H1 (cell line): ENCODE measurements at places on chromosomes 1 and 21. TPM values are rescaled to one million over a fixed set of nuclear protein-coding genes. Genes with fewer than 3 reads are reported as not detected.

The PIK3R3 gene
- 13.5 and 13.6 TPM in 2 replicates for total RNA-seq

The LCE1F gene
- total RNA-seq = not detected in 2 replicates

The MSH4 gene
- total RNA-seq = 0.22 and 0.25 TPM in 2 replicates

The FALEC gene
- total RNA-seq = 1.1 TPM in 1 of 2 replicates, not detected in the other

The SPSB1 gene
- 4.0 and 5.3 TPM in 2 replicates for total RNA-seq

The CADM3 gene
- 8.3 and 8.9 TPM in 2 replicates for total RNA-seq

The HHIPL2 gene
- total RNA-seq = not detected in 2 replicates

The ORC1 gene
- 49.0 and 49.7 TPM in 2 replicates for total RNA-seq

The SPRR2A gene
- not detected in 2 replicates for total RNA-seq

The LPAR3 gene
- total RNA-seq = 25.4 and 26.8 TPM in 2 replicates

The PGLYRP4 gene
- total RNA-seq = not detected in 2 replicates

The TMIGD3 gene
- not detected in 2 replicates for total RNA-seq

DNA sequence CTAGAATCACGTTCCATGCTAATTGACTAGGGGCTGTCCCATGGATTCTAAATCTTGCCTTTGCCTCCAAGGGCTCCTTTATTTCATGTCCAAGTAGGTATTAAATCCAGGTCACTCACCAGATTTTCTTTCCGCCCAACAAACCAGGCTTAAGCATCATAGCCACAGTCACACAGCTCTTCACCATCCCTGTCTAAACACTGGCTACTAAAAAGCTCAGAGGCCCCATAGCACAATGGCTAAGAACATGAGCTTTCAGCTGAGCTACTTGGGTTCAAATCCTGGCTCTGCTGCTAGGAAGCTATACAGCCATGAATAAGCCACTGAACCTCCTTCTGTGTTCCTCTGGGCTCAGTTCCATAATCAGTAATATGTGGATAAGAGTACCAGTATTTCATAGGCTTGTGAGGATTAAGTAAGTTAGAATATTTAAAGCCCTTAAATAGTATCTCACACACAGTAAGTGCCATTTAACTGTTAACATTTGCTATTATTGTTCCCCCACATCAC is 277.2 kb upstream of the GJB5 start:
- H3K4me3 ChIP-seq = no peak overlapping the region
- no peaks in the 10 kb centered on the region for H3K4me1 ChIP-seq
- peak; percentile 13 for DNase-seq
- H3K27ac ChIP-seq = no peak overlapping the region

- no peak overlapping the region for H3K4me3 ChIP-seq
- H3K36me3 ChIP-seq = peaks cover 15% of the 10 kb centered on the region; the same call in 1 of the 2 replicates
- no peak overlapping the region for H3K27ac ChIP-seq
- no peaks in the 10 kb centered on the region for H3K4me1 ChIP-seq
- no peaks in the 10 kb centered on the region for H3K27me3 ChIP-seq
Observed at GRCh38 chr21:37230632-37231248, 36.4 kb downstream of the VPS26C start.

- H3K27ac ChIP-seq = no peak overlapping the region
- H3K27me3 ChIP-seq = no peaks in the 10 kb centered on the region
- H3K36me3 ChIP-seq = no peaks in the 10 kb centered on the region
- peaks cover 5% of the 10 kb centered on the region for H3K4me1 ChIP-seq
- DNase-seq = no peak
Observed at GRCh38 chr21:34550182-34550799, 38.3 kb upstream of the KCNE1 start.

DNA sequence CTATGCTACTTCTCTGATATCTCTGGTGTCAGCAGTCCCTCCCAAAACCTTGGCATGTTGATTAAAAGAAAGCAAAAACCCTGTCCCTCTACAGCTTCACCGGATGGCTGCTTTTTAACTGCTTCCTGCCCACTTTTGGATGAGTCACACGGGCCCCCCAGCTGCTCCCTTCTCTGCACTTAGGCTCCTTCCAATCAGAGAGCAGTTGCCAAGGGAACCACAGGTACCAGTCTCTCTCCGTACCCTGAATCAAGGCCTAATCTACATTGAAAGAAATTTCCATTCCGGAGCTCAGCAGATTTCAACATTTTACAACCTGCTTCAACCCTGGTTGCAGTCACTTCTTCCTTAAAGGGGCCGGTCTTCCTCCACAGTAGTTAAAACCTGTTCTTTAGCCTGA is 70.6 kb upstream of the GJB5 start:
- no peaks in the 10 kb centered on the region for H3K36me3 ChIP-seq
- no peak overlapping the region for H3K4me3 ChIP-seq
- no peaks in the 10 kb centered on the region for H3K27me3 ChIP-seq
- no peak overlapping the region for H3K27ac ChIP-seq
- peaks cover 4% of the 10 kb centered on the region; the same call in 1 of the 2 replicates for H3K4me1 ChIP-seq

DNA sequence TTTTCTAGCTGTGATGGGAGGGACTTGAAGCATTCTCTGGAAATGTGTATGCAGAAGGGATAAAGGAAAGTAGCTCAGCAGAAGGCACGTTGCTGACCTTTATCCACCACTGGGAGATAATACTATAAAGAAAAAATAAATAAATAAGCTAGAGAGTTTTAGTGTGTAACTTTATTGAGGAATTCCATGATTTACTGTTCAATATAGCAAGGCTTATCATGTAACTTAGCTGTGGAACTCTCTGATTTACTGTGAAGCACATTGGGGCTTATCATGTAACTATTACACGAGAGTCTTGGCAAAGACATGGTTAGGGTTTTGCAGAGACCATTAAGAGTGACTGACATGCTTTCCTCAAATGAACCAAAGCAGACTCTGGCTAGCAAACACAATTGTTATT is 316.1 kb upstream of the SNX7 start:
- H3K4me3 ChIP-seq = no peak overlapping the region
- no peaks in the 10 kb centered on the region for H3K4me1 ChIP-seq
- H3K36me3 ChIP-seq = no peaks in the 10 kb centered on the region
- no peak for DNase-seq
- H3K27me3 ChIP-seq = no peaks in the 10 kb centered on the region

- no peak for DNase-seq
- H3K27me3 ChIP-seq = no peaks in the 10 kb centered on the region
- no peaks in the 10 kb centered on the region for H3K36me3 ChIP-seq
- no peak overlapping the region for H3K27ac ChIP-seq
Observed at GRCh38 chr1:93756657-93757056, 75.0 kb upstream of the BCAR3 start.

DNA sequence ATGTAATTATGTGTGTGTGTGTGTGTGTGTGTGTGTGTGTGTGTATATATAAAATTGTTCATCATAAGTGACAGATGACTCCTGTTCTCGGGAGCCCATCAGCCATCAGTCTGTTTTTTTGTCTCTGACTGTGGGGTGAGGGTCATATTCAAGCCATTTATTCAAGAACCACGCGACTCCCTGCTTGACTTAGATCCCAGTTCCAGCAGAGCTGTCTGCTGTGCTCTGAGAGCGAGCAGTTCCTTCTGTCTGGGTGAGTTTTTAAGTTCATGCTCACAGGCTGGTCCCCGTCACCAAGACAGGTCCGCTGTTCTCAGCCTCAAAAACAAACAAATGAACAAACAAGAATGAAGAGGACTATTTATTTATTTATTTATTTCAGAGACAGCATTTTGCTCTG is 18.3 kb upstream of the NPPB start:
- no peaks in the 10 kb centered on the region for H3K36me3 ChIP-seq
- DNase-seq = no peak
- H3K4me3 ChIP-seq = no peak overlapping the region
- H3K27me3 ChIP-seq = no peaks in the 10 kb centered on the region
- H3K4me1 ChIP-seq = no peaks in the 10 kb centered on the region
- H3K27ac ChIP-seq = no peak overlapping the region

DNA sequence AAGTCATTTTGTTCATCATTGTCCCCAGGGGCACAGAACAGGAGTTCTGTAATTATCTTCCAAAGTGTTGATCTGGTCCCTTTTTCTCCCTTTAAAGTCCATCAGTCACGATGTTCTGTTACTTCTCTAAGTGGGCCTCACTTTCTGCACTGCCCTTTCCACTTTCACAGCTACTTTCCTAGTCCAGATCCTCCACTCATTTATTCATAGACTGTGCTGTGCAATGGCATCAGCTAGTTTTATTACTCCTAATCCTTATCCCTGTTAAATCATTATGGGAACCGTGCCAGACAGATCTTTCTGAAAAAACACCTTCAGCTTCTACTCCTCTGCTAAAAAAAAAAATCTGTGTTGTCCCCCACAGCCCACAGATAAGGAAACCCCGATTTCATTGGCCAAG is 64.0 kb upstream of the BCL10 start:
- H3K36me3 ChIP-seq = no peaks in the 10 kb centered on the region
- peaks cover 2% of the 10 kb centered on the region; the same call in 1 of the 2 replicates for H3K4me1 ChIP-seq
- H3K27ac ChIP-seq = no peak overlapping the region
- no peak overlapping the region for H3K4me3 ChIP-seq

DNA sequence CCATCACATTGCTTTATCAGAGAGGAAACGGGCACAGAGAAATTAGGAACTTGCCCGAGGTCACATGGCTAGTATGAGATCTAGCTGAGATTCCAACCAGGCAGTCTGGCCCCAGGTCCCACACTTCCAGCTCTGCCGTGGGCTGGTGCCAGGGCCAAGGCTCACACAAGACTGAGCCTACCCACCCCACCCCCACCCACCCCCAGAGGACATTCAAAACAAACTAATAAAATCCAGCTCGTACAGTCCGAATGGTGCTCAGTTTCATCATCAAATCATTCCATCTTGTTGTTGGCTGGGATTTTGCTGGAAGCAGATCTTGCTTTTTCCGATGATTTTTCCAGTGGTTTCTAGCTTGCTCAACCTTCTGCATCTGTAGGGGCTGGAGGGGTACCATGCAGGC is 27.9 kb downstream of the MATN1 start:
- H3K4me3 ChIP-seq = no peak overlapping the region

DNA sequence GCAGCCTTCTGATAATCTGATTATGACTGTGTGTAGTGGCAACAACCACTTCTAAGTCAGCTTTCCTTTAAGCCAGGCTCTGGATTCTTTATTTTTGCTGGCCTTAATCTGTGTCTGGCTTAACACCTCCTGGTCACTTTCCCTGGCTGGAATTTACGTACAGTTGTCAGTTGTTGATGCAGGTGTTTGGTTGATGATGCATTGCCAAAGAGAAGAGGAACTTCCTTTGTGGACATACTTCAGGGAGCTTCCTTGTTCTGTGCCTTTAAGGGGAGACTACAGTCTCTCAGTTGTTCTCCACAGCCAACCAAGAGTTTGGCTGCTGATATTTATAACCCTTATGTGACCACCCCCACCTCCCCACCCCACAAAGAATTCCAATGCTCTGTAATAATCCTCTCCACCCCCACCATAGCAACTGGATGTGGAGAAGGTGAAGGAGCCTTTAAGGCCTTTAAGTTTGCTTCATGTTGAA is 96.0 kb upstream of the BMP8A start:
- H3K27ac ChIP-seq = no peak overlapping the region
- peaks cover 5% of the 10 kb centered on the region; the same call in 1 of the 2 replicates for H3K4me1 ChIP-seq

DNA sequence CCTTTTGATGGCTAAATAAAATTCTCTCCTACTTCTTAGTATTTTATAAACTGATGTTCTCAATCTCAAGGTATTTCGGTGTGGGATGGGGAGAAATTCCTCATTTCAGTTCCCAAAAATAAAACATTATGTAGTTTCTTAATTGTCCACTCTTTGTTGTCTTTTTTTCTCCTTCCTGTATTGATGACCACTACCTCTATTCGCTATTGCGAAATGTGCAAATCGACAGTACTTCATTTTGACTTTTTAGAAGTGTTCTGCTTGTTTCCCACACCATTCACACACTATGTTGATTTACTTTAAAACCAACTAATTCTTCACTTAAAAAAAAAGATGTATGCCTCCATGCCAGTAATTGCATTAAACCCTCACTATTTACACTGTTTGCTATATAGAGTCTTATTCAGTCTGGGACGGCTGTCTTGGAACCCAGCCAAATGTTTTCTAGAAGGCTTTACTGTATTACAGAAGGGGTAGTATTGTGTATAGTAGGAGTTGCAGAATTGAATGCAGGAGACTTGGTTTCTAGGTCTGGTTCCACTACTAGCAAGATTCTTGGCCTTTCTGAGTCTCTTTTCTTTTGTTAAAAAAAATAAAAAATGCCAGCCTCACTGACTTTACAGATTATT is 5.6 kb downstream of the RNF2 start:
- no peak overlapping the region for H3K27ac ChIP-seq
- DNase-seq = no peak
- no peaks in the 10 kb centered on the region for H3K36me3 ChIP-seq

- no peak for DNase-seq
- no peak overlapping the region for H3K27ac ChIP-seq
- H3K4me3 ChIP-seq = no peak overlapping the region
- no peaks in the 10 kb centered on the region for H3K27me3 ChIP-seq
Observed at GRCh38 chr1:231612393-231613089, 14.0 kb upstream of the DISC1 start.

DNA sequence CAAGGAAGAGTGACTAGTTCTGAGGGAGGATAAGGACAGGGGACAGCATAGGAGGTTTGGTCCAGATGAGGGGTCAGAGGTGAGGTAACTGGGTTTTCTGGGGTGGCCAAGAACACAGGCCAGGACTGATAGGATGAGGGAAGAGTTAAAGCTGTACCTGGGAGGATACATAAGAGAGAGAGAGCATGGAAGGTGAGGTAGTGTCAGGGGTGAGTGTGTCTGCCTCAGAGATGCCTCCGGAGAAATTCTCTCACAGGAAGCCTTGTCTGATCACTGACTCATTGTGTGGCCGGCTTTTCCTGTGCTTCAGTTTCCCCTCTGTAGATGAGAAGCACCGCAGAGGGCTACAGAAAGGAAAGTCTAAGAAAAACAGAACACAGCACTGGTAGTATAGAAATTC is 40.2 kb downstream of the FASLG start:
- H3K36me3 ChIP-seq = no peaks in the 10 kb centered on the region
- DNase-seq = no peak
- no peak overlapping the region for H3K27ac ChIP-seq
- no peak overlapping the region for H3K4me3 ChIP-seq

DNA sequence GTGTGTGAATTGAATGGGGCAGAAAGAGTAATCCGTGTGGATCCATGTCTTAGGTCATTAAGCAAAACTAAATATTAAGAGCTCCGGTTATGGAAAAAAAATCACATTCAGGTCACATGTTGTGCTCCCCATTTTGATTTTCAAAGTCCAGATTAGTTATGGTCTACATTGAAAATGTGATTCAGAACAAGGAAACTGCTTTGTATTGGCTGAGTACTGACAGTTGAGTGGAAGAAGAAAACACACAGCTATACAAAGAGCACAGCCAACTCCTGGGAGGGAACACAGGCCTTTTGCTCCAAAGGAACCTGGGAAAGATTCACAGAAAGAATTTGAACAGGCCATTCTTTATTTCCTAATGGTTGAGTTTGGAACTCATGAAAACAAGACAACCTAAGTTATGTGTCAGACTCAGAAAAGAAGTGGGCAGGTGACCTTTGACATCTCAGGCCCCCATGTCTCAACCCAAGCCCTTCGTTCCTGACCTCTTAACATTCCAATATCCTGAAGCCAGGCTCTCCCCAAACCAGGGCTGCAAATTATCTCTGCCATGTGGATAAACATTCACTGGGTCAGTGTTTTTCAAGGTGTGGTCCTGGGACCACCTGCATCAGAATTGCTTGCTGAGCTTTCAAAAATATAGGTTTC is 159.3 kb upstream of the LMO4 start:
- H3K4me3 ChIP-seq = no peak overlapping the region
- no peak overlapping the region for H3K27ac ChIP-seq
- H3K27me3 ChIP-seq = no peaks in the 10 kb centered on the region
- DNase-seq = no peak
- H3K36me3 ChIP-seq = no peaks in the 10 kb centered on the region

GRCh38 chr1:192581131-192581927 is 5.8 kb downstream of the RGS1 start:
- H3K4me3 ChIP-seq = no peak overlapping the region
- H3K36me3 ChIP-seq = no peaks in the 10 kb centered on the region
- H3K27ac ChIP-seq = no peak overlapping the region
- DNase-seq = no peak
- H3K27me3 ChIP-seq = no peaks in the 10 kb centered on the region
- H3K4me1 ChIP-seq = no peaks in the 10 kb centered on the region
